ENCODE measurements at places on chromosomes 11 and 22.

DNA sequence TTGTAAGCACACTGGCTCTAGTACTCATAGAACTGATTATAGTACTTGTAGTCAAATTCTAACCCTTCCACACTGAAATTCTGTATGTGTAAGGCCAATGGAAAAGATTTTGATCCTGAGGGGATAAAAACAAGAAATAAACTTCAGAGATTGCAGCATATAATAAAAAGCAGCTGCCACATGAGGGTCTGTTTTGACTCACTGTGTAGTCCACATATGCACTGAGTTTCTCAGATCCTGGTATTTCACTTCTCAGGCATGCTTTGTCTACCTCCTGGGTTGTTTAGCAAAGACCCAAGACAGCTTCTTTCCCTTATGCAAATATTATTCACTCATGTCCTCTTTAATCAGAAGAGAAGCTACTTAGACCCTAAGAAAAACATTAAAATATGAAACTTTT is 71.1 kb upstream of the SLC5A12 start:
- no peak for DNase-seq

DNA sequence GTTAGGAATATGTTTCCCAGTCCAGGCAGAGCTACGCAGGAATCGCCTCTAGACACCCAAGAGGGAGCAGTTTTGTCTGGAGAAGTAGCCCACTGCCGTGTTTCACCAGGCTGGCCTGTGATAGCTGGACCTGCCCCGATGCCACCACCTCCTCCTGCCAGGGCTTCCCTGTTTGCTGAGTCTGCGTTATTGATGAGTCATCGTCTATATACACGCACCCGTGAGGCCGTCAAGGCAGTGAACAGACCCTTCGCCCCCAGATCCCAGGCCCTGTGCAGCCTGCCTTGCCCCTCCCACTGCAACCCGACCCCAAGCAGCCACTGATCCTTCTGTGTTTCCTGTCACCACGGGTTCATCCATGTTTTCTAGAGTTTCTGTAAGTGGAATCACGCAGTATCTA is 141.9 kb downstream of the IGLL1 start:
- no peak for DNase-seq

- no peak for DNase-seq
Measured at GRCh38 chr11:64077607-64078006, 41.9 kb downstream of the FLRT1 start.

GRCh38 chr11:116445108-116446047 is 327.4 kb downstream of the BUD13 start:
- DNase-seq, result no peak

DNA sequence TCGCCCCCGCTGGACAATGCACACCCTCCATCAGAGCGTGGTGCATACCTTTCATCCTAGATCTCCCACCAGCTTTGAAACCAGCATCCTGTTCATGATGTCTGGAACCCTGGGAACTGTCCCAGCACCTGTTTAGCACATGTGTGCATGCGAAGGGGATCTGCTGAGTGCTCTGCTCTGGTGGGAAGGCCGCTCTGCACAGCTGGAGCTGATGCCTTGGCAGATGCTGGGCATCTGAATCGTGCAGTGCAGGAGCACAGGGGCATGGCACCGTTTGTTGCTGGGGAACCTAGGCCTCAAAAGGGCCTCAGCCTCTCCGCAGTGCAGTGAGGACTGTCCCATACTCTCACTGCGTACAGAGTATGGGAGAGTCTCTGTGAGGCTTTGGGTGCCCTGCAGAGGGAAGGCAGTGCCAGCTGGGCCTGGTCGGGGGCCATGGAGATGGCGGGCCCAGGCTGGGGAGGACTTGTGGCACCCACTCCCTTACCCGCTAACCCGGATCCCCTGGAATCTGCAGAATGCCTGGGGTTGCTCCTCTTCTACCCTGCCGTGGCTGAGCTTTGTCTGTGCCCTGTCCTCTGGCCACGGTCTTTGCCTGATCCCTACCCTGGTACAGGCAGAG is 72.9 kb upstream of the ATXN10 start:
- no peak for DNase-seq

GRCh38 chr11:120139316-120140069 is 1.6 kb upstream of the TRIM29 start:
- DNase-seq, result peak; percentile 1

DNA sequence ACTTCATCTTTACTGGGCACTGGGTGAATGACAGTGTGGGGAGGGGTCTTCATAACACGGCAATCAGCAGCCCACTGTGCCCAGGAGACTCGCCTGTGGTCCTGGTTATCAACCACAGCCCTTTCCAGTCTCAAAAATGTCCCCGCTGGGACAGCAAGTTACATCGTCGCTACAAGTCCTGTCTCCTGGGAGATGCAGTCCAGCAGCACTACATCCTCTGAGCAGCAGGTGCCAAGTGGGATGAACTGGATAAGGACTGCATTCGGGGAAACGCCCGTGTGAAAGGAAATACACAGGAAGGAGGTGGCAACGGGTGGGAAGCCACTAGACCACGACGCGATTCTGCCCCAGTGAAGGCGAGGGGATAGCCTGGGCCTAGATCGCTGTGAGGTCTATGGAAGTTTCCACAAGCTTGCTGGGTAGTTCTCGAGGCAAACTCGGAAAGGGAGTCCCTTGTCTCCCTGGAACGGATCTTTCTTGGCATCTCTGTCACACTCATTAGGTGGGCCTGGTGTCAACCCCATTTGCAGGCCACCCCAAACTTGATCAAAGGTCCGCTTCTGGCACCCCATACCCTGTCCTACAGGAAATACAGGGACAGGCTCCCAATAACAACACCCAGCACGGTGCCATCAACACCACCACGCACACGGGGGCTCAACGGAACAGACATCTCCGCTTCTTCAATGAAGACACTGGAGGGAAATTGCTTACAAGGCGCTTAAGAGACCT is 4.4 kb downstream of the ASCL2 start:
- DNase-seq, result no peak

- no peak for DNase-seq
Measured at GRCh38 chr11:121996574-121996973, 119.4 kb downstream of the BLID start.

- DNase-seq, result no peak
Measured at GRCh38 chr11:78325274-78325781, 92.3 kb downstream of the GAB2 start.

DNA sequence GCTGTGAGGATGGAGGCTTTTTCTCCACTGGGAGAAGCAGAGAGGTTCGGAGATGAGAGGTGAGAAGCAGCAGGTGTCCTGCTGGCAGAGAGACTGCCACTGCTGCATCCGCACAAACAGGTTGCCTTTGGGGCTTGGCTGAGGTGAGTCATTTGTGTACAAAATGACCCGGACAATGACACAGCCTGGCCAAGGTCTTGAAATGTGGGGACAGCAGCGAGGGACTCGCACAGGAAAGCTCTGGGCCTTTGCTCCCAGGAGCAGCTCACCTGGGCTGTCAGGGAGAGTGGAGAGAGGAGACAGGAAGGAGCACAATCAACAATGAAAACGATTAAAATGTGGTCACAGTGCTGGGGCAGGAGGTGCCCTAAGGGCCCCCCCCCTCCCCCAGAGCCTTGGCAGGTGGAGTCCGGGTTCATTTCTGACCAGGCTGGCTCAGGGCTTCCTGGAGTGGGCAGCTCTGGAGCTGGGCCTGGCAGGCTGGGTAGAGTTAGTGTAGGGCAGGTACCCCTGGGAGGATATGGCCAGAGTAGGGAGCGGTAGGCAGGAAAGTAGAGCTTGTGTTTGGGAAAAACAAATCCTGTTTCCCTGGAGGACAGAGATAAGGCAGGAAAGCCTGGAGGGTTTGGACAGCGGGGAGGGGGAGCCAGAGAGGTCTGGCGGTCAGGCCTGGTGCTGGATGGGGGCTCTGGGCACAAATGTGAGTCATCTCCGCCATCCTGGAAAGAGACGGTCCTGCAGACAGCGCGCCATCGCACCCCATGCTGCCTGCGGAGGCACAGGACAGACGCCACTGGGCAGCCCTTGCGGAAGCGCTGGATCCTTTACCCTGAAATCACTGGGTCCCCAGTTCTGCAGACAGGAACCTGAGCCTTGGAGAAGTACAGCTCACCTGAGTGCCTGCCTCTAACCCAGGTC is 37.8 kb upstream of the CELSR1 start:
- no peak for DNase-seq

DNA sequence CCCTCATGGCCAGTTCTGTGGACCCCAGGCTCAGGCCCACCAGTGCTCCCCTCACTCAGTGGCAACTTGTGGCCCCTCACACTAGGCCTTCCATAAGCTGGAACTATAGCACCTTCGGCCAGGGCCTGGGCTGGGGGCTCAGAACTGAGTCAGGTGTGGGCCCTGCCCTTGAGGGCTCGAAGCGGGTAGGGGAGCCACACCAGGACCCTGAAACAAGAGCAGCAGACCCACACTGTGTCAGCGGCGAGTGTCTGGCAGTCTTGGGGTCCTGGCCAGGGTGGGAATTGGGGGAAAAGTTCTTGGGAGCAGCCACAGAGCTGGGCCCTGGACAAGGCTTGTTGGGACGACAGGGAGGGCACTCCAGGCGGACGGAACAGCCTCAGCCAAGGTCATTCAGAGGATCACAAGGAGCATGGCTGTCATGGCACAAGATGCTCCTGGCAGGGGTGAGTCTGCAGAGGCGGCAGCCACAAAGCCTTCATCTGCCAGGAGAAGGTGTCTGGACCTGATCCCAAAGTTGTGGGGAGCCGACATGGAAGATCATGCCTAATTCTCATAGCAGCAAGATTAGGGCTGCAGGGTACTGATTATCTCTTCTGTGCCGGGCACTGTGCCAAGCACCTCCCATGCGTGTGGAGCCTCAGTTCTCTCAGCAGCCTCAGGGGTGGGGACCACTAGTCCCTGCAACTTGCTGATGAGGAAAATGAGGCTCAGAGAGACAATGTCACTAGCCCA is 50.7 kb downstream of the SHISAL1 start:
- DNase-seq, result no peak

DNA sequence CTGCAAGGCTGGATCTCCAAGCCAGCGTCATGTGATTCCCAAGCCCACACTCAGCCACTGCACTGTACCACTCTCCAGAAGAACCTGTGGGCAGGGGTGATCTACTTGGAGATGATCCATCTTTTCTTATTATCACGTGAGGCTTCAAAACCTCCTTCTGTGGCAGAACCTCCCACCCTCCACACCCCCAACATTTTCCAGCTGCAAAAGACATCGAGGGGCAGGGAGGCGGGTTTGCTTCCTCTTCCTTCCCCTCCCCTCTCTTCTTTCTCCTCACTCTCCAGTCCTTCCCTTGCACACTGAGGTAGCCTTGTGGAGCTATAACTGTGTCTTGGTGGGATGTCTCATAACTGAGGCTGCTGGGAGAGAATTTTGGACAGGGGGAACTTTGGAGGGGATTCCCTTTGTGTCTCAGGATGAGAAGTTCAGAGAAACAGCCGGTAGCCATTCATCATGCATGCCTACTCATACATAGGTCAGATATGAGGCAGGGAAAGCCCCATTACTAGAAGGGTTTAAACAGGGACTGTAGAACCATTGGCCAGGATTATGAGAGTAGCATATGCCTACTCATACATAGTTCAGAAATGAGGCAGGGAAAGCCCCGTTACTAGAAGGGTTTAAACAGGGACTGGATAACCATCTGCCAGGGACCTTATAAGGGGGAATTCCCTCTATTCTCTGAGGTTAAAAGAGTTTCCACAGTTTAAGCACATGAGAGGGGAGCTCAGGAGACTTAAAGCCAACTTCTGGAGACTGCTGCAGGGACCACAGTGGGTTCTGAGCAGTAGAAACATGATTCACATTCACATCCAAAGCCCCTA is 420.7 kb upstream of the CADM1 start:
- peak; percentile 21 for DNase-seq

DNA sequence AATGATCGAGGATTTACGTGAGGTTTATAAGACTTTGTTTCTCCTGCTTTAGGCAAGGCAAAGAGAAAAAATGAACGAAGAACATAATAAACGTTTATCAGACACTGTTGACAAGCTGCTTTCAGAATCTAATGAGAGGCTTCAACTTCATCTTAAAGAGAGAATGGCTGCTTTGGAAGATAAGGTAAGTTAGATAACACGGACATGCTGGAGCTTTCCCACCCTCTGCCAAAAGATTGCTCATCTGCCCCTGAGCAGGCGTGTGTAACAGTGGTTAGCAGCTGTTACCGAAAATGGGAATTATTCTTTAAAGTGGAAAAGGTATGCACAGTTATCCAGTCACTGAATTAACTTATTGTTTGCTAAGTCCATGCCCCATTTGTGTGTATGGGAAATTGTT is 62.8 kb upstream of the CTTN start:
- DNase-seq, result no peak

DNA sequence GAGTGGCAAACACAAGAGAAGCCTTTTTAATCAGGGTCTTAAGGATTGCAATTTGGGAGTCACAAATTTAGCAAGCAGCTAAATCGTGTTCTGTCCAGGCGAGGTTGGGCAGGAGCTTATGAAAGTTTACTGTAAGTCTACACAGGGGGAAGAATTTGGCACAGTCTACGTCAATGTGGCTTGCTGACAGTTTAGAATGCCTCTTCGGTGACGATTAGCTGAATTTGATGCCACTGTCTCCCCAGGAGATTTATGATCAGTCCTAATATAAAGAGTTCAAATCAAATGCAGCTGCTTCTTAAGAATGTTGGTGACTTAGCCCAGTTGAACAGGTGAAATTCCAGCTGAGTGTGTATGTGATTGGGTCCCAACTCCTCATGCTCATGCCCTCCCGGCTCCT is 114.1 kb upstream of the CLPB start:
- DNase-seq, result no peak

DNA sequence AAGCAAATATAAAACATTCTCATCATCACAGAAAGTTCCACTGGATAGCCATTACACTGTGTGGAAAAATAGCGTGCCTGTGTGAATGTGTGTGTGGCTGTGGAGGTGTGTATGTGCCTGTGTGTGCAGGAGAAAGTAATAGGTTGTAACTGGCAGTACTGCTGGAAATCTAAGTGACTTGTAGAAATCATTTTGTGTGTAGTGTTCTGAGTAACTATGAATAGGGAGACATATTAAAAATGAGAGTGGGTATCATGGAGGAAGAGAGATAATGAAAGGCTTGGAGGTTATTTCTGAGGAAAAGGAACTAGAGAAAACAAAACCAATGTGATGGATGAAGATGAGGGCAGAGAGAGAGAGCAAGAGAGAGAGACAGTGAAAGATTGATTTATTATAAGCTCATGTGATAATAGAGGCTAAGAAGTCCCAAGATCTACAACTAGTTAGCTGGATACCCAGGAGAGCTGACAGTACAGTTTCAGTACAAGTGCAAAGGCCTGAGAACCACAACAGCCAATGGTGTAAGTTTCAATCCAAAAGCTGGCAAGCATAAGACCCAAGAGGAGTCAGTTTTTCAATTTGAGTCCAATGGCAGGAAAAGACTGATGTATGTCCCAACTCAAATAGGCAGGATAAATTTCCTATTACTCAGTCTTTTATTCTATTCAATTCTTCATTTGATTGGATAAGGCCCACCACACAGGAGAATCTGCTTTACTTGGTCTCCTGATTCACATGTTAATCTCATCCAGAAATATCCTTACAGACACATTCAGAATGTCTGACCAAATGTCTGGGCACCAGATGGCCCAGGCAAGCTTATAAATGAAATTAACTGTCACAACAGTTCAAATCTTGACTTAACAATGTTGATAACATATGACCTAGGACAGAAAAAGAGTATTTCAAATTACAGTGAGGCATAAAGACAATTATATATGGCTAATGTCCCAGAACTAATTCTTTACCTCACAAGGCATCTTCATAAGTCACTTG is 14.9 kb downstream of the KBTBD3 start:
- DNase-seq, result no peak

- no peak for DNase-seq
Measured at GRCh38 chr11:124233376-124233775, 7.5 kb upstream of the OR8G1 start.

GRCh38 chr11:76512851-76513653 is 68.2 kb downstream of the EMSY start:
- DNase-seq, result no peak

- no peak for DNase-seq
Measured at GRCh38 chr11:70612459-70613141, 214.3 kb downstream of the CTTN start.
